Nucleus accumbens (tissue), 56 donors: ENCODE measurements at places on chromosomes 2 and 18.

DNA sequence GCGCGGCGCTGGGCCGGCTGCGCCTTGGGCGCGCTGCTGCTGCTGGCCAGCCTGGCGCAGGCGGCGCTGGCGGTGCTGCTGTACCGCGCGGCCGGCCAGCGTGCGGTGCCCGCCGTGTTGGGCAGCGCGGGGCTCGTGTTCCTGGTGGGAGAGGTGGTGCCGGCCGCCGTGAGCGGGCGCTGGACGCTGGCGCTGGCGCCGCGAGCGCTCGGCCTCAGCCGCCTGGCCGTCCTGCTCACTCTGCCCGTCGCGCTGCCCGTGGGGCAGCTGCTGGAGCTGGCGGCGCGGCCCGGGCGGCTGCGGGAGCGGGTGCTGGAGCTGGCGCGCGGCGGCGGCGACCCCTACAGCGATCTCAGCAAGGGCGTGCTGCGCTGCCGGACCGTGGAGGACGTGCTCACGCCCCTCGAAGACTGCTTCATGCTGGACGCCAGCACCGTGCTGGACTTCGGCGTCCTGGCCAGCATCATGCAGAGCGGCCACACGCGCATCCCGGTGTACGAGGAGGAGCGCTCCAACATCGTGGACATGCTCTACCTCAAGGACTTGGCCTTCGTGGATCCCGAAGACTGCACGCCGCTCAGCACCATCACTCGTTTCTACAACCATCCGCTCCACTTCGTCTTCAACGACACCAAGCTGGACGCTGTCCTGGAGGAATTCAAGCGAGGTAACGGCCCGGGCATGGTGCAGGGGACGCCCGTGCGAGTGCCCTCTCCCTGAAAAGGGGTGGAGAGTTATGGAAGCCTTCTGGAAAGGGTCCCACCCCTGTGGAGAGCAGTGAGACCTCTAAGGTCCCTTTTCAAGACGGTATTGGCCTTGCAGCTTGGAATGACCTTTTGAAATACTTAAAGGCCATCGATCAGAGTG is 1.0 kb downstream of the CNNM3 start:
- DNase-seq: no peak

DNA sequence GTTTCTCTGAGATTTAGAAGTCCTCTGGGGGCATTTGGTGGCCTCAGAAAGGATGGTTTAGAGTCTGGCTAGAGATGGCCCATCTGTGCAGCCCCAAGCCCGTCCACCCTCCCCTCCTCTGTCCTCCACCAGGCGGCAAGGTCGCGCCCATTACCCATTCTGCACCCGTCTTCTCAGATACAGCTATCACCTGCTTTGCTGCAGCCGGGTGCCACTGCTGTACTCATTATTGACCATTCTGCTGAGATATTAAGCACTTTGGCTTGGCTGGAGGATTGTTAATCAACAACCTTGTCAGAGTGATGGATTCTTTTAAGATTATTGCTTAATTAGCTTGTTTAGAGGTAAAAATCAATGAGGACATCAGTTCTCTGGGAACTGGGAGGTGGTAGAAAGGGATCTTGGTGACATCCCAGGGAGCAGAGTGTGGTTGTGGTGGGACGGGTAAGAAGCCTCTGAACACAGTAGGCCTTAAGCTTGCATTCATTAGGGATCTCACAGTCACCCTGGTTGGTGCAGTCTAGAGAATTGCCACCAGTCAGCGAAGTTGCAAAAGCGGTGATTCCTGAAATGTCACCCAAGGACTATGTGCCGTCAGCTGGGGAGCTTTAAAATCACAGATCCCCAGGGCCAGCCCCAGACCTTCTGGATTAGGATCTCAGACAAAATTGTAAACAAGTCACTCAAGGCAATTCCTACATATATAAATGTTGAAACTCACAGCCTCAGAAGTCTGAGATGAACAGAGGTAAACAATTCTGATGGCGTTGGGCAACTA is 90.9 kb downstream of the CAPN13 start:
- DNase-seq: no peak

- no peak for DNase-seq
These were observed 50.4 kb downstream of the PKP4 start for GRCh38 chr2:158507141-158507540.

DNA sequence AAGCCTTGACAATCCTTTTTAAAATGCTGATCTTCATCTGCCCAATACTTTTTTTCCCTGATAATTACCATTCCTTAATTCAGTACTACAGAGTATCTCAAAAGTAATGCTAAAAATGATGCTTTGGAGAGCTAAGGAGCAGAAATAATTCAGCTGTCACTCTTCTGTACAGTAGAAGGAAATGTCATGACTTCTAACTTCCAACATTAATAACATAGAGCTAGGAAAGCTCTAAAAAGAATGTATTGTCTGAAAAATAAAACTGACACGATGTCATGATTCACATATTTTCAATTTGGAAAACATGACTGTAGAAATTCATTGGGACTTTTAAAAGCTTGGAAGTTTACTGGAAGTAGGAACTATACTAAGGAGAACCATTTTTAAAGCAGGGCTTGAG is 212.3 kb downstream of the GULP1 start:
- DNase-seq: no peak

DNA sequence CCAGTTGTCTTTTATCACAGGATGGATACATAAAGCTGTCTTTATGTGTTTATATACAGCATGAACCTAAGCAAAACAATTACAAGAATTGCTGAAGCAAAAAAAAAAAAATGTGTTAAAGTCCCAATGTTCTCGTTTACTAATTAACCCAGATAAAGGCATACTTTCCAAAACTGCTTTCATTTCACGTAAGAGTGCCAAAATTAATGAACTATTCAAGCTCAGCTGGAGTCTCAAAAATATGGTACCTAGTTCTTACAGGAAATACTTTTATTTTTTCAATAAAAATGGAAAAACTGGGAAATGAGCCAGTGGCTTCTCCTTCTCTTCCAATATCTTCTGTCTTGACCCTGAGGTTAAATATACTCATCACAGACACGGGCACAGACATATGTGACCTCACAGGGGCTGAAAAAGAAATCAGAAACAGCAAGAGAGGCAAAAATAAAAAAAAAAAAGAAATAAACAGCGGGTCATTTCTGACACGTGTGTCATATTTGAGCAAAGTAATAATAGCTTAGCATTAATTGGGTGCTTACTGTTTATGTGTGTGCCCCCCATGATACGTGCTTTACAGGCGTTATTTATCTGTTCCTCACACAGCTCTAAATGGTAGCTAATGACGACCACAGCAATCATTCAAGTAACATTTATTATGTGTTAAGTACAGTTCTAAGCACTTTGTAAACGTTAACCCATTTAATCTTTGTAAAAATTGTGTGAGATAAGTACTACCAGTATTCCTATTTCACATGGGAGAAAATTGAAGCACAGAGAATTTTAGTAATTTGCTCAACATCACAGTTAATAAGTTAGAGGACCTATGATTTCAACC is 158.0 kb upstream of the MMADHC start:
- no peak for DNase-seq

GRCh38 chr2:54240515-54241469 is 15.2 kb downstream of the TSPYL6 start:
- no peak for DNase-seq

DNA sequence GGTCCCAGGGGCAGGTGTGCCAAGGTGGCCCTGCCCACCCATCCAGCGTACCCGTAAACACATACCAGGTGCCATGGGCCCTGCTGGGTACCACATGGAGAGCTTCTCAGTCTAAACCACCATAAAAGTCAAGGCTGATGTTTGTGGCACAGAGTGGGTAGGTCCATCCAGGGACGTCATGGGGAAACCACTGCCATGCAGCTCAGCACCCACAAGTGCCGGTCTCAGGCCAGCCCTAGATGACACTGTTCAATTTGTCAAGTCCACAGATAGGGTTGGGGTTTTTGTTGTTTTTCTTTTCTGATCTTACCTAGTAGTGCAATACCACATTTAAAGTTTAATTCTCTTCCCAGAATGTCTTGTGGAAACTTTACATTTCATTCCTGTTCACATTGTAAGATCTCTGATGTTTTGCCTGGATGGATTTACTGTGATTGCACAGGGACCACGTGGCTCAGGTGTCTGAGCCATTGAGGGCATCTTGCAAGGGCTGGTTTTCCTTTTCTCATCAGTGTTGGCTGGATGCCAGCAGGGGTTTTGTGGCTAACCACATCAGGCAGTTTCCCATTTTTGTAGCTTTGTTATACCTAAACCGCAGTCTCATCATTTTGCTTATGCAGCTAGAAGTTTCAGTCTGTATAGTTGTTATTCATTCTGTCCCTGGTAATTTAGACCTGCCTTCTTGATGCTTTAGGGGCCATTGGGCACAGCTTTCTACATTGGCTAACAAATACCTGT is 64.7 kb downstream of the STK25 start:
- DNase-seq: no peak

DNA sequence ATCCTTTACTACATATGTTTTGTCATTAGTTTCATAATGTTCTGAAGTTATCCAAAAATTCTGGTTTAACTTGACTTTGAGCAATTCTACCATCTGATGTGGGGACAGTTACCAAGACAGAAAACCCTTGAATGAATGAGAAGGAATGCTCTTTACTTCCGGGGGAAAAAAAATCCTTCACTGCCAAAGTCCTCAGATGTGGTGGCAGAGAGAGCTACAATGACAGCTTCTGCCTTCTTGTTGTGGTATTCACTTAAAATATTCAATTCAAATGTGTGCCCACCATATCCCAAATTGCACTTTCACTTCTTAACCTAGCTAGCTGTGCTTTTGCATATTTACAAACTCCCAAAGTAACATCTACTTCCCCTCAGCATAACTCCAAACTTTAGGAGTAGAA is 1531.7 kb upstream of the NXPH2 start:
- no peak for DNase-seq

GRCh38 chr2:176078541-176079284 is 5.0 kb downstream of the EVX2 start:
- DNase-seq: no peak
